ENCODE measurements at places on chromosomes 12 and 14.

DNA sequence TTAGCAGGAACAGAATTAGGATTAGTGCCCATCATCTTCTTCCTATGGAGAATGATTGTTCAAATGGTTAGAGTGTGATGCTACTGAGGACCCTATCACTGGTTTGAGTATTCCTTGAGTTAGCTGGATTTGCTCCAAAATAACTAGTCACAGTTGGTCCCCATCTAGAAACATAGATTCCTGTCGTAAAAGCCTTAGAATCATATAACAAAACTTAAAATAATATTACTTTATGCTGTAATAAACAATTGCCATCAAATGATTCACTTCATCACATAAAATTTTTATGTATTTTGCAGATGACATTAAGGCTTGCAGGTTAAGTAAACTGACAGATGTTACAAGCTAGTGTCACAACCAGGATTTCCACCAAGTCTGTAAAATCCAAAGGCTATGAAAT is 209.8 kb downstream of the CCER1 start:
- no peak for DNase-seq

GRCh38 chr14:95008445-95009217 is 148.7 kb downstream of the DICER1 start:
- peak; percentile 93 for DNase-seq

DNA sequence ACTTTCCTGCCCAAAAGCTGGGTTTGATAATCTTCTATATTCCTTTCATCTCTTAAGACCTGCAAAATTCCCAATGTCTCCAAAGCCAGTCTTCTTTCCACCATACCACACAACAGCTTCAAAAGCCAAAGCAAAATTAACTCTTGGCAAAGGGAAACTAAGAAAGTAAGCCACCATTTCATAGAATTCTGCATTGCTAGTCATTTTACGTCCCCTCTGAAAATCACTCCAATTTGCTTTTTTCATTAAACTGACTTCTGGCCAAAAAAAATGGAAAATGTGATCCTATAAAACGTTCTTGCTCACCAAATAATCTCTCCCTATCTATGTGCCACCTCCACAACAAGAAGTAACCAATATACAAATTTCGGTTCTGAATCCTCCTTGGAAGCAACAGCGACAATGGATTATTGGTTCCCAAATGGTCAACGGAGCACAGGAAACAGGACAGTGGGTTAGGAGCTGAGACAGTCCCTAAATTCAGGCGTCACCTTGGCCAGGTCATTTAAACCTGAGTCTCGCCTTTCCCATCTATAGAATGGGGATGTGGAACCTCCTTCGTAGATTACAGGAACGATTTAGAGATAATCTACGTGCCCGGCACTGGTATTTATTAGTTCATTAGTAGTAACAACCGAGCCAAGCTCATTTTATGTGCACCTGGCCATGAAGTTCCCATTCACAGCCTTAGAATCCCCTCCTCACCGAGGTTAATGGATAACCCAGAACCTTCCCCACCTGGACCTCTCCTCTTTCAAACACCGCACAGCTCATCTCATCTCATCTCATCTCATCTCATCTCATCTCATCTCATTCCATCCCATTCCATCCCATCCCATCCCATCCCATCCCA is 1.2 kb downstream of the NT5DC3 start:
- DNase-seq = no peak

GRCh38 chr14:21505012-21505553 is 6.1 kb downstream of the METTL3 start:
- DNase-seq = no peak

GRCh38 chr12:111436811-111437210 is 31.1 kb downstream of the SH2B3 start:
- DNase-seq = no peak

DNA sequence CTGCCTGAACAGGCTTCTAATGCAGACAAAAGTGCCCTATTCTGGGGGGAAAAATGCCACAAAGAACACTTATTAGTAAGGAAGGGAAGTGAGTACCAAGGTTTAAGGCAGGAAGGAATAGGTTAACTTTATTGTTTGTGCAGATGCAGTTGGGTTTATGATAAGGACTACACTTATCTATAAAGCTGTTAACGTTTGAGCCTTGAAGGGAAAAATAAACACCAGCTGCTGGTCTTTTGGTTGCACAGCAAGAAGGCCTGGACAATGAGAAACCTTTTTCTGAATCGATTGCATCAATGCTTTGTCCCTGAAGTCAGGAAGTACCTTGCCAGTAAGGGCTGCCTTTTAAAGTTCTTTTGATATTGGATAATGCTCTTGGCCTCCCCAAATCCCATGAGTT is 407.8 kb downstream of the ATP23 start:
- no peak for DNase-seq

DNA sequence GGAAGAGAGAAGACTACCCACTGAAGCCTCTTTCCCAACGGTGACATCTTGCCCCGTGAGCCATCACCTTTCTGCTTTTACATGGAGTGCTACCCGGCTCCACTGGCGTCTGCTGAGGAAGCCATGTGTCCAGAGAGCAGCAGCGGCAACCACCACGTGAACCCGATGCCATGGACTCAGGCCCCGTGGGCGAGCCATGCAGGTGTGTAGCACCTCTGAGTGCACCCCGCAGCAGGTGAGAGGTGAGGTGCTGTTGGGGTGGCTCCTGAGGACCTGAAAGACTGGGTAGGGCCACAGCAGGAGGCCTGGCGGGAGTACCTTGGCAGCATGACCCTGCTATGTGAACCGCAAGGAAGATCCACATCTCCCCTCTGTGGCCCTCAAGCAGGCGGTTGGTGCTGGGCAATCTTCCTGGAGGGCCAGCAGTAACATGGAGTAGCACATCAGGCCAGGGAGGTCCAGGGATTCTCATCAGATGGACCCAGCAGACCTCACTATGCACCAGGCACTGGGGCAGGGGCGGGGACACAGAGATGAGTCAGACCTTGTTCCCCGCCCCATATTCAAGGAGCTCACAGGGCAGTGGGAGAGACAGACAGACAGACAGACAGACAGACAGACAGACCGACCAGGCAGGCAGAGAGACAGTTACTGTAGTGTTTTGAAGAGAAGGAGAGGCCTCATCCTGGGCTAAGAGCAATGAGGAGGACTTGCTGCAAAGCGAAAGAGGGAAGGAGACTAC is 129.6 kb downstream of the PAPOLA start:
- no peak for DNase-seq

GRCh38 chr14:95432144-95433093 is 84.0 kb downstream of the SYNE3 start:
- peak; percentile 58 for DNase-seq

- DNase-seq = peak; percentile 41
Observed at GRCh38 chr14:64196814-64197411, 97.3 kb downstream of the ESR2 start.

DNA sequence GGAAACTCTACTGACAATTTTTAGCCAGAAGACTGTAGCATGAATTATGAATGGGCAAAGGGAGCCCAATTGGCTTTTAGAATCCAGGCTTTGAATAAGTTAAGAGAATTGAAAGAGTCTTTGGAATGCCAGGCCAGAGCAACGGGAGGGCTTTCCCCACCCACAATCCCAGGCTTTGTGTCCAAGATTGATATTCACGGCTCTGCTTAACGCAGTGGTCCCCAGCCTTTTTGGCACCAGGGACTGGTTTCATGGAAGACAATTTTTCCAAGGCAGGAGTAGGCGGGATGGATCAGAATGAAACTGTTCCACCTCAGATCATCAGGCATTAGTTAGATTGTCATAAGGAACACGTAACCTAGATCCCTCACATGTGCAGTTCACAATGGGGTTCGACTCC is 79.6 kb downstream of the EPS8 start:
- DNase-seq = no peak

GRCh38 chr12:5803532-5803931 is 141.5 kb downstream of the ANO2 start:
- no peak for DNase-seq

- peak; percentile 80 for DNase-seq
Observed at GRCh38 chr14:100815478-100816285, 10.2 kb upstream of the MEG3 start.

- no peak for DNase-seq
Observed at GRCh38 chr12:15193946-15194345, 27.3 kb downstream of the RERG start.

DNA sequence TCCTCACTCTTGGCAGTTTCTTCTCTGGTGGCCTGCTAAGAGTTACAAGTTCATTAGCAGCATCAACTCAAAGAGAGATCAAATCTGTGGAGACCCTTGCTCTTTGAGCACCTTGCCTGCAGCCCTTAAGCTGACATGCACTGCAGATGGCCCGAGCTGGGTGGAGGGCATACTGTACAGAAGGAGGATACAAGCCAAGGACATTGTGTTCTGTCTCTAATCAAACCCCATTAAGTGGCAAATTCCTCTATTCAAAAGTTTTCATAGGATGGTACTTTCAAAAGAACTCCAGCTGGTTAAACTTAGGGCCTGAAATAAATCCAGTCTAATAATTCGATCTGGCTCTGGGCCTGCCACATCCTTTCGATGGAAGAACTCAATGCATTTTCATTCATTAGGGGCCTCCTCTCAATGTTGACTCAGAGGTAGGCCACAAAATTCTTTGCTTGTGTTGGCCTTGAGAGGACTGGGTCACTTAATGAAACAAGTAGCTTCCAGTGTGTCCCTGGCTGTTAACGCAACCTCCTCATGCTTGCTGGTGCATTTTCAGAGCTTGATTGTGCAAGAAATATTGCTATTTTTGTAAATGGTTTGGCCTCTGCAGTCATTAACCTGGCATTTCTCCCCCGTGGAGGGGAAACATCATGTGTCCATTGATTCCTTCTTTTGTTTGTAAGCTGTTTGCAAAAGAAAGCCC is 318.2 kb downstream of the NUAK1 start:
- DNase-seq = peak; percentile 78

Data from adipocyte (in vitro differentiated cells).